ENCODE measurements at places on chromosomes 7 and 10. TPM values are rescaled to one million over a fixed set of nuclear protein-coding genes. Genes with fewer than 3 reads are reported as not detected.

DNA sequence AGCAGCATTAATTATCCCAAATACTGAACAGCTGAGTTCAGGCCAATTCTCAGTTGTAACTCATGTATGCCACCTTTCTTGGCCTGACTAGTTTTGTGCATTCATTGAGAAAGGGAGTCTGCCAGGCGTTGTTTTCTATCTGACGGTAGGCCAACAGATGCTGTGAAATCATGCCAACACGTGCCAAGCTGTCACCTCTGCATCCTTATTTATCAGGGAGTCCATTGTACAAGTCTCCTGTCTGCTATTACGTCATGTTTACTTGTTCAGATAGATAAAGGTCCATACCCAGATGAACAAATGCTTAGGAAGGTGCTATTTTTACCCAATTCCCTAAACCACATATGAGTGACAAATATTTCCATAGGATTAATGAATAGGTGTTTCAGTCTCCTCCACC, 127.2 kb upstream of the CDK6 start:
- no peaks in the 10 kb centered on the region for H3K27me3 ChIP-seq
- DNase-seq = no peak
- no peaks in the 10 kb centered on the region for H3K36me3 ChIP-seq
- H3K4me3 ChIP-seq = no peak overlapping the region
- H3K4me1 ChIP-seq = no peaks in the 10 kb centered on the region

GRCh38 chr7:111210996-111211395, 120.1 kb downstream of the LRRN3 start:
- H3K4me3 ChIP-seq = no peak overlapping the region
- H3K4me1 ChIP-seq = no peaks in the 10 kb centered on the region
- no peak overlapping the region for H3K27ac ChIP-seq
- no peaks in the 10 kb centered on the region for H3K36me3 ChIP-seq
- no peaks in the 10 kb centered on the region for H3K27me3 ChIP-seq

DNA sequence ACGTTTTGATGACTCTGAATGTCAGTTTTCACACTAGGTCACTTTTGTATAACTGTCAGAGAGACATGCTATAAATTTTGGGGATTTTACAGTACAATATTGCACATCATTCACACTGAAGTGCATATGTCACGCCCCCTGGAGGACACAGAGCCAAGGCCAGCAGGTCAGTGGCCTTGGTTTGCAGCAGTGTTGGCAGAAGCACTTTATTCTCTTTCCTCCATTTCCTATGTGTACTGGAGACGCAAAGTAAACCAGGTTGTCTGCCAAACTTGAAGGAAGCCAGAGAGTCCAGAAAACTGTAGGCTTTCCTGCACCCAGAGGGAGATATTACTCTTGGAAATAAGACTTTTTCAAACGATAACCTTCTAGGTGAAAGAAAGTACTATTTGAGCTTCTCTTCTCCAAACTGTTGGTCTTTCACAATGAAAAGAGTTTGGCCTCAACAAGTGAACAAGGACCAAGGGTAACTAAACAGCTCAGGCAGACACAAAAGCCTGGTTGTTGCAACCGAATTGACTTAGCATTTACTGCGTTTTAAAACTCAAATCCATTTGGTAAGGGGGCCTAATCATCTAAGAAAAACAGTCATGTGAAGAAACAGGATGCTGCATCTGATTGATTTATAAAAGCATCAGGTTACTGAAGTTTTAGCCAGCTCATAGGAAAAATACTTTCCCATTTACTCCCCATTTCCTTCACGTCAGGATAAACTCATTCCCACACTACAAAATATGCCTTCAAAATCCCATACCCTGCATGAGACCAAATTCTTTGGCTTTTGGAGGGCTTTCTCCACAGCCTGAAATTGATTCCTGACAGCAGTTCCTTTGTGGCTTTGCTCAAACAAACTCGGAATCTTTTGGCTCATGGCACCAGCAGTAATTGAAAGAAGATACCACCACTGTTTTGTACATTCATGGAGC, 83.0 kb upstream of the SEC61G start:
- no peak overlapping the region for H3K4me3 ChIP-seq
- no peak for DNase-seq
- H3K36me3 ChIP-seq = no peaks in the 10 kb centered on the region

DNA sequence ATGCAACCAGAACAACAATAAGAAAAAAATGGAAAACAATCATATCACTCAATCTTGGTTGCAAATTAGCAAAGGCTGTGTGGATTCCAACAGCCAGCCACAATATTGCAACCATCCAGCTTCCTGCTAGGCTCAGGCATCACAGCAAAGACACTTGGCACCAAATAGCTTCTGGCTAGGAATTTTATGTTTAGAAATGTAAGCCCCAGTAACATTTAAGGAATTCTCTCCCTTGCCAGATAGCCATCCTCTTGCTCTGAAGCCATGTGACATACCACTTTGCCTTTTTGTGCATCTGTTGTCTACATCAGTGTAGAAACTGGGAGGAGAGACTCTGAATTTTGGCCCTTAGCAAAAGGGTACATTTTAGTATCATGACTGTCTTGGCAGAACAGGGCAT, 22.2 kb downstream of the MKX start:
- no peaks in the 10 kb centered on the region for H3K36me3 ChIP-seq
- no peak for DNase-seq
- H3K4me1 ChIP-seq = no peaks in the 10 kb centered on the region
- H3K4me3 ChIP-seq = no peak overlapping the region

- H3K36me3 ChIP-seq = no peaks in the 10 kb centered on the region
- no peaks in the 10 kb centered on the region for H3K4me1 ChIP-seq
- no peak overlapping the region for H3K27ac ChIP-seq
- H3K4me3 ChIP-seq = no peak overlapping the region
- DNase-seq = no peak
- H3K27me3 ChIP-seq = no peaks in the 10 kb centered on the region
Measured at GRCh38 chr7:67990716-67991115, 994.1 kb downstream of the TYW1 start.

- peaks cover 27% of the 10 kb centered on the region for H3K4me1 ChIP-seq
- no peaks in the 10 kb centered on the region for H3K27me3 ChIP-seq
- H3K4me3 ChIP-seq = no peak overlapping the region
Measured at GRCh38 chr7:30302656-30303311, 18.4 kb downstream of the ZNRF2 start.

- H3K4me1 ChIP-seq = peaks cover 12% of the 10 kb centered on the region
- no peak for DNase-seq
- no peak overlapping the region for H3K4me3 ChIP-seq
- no peak overlapping the region for H3K27ac ChIP-seq
- no peaks in the 10 kb centered on the region for H3K36me3 ChIP-seq
Measured at GRCh38 chr10:131746241-131746711, 154.5 kb upstream of the PPP2R2D start.

DNA sequence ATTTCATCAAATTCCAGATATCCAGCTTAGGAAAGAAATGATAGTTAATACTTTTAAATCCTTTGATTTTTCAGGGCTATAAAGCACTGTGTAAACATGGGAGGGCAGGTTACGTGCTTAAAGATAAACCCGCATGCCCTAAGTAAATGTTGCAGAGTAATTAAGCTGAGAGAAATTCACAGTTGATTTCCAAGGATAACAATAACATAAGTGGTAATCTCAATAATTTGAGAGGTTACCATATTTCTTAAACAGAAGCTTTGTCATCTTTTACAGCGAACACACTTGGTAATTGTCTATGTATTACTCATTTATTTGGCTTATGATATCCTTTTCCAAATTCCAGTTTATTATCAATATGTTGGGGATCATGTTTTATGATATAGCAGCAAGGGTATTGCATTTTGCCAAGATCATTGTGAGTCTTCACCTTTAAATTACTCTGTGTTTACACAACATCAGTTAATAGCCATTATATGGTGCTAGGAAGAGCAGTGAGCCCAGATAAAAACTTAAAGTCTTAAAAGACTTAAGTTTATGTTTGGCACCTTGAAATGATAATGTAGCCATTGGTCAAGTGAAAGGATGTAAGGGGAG, 15.4 kb downstream of the MGAM start:
- H3K27ac ChIP-seq = no peak overlapping the region
- H3K4me3 ChIP-seq = no peak overlapping the region
- no peak for DNase-seq
- H3K36me3 ChIP-seq = no peaks in the 10 kb centered on the region
- no peaks in the 10 kb centered on the region for H3K4me1 ChIP-seq

DNA sequence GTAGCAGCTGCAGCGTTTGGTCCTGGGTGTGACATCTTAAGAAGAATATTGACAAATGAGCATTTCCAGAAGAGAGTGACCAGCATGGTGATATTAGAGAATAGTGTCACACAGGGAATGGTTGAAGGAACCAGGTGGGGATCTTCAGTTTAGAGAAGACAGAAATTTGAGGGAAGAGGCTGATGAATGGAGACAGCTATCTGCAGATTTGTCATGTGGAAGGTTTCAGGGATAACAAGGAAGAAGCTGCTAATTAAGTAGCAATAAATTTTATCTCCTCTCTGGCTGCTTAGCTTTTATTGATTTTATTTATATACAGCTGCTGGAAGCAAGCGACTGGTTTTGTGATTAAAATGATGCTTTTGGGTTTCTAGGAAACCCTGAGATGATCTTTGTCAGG, 26.0 kb downstream of the SDK1 start:
- no peak for DNase-seq
- H3K4me3 ChIP-seq = no peak overlapping the region
- no peaks in the 10 kb centered on the region for H3K27me3 ChIP-seq
- H3K27ac ChIP-seq = no peak overlapping the region
- no peaks in the 10 kb centered on the region for H3K36me3 ChIP-seq

DNA sequence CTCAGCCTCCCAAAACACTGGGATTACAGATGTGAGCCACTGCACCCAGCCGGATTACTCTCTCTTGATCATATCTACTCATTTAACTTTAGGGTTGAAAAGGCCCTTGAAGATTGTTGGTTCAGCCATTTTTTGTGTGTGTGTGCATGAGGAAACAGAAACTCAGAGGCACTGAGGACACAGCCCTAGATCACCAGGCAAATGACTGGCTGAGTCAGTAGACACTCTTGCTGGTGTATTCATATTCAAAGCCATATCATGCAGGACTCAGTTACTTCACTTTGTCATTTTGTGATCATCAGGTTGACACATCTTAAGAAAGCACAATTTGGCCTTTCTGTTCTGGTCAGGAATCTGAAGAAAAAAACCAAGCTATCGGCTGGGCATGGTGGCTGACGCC, 253.4 kb downstream of the TRIL start:
- no peaks in the 10 kb centered on the region for H3K27me3 ChIP-seq
- no peaks in the 10 kb centered on the region for H3K36me3 ChIP-seq
- H3K4me1 ChIP-seq = peaks cover 16% of the 10 kb centered on the region
- no peak for DNase-seq
- H3K4me3 ChIP-seq = no peak overlapping the region
- H3K27ac ChIP-seq = no peak overlapping the region

DNA sequence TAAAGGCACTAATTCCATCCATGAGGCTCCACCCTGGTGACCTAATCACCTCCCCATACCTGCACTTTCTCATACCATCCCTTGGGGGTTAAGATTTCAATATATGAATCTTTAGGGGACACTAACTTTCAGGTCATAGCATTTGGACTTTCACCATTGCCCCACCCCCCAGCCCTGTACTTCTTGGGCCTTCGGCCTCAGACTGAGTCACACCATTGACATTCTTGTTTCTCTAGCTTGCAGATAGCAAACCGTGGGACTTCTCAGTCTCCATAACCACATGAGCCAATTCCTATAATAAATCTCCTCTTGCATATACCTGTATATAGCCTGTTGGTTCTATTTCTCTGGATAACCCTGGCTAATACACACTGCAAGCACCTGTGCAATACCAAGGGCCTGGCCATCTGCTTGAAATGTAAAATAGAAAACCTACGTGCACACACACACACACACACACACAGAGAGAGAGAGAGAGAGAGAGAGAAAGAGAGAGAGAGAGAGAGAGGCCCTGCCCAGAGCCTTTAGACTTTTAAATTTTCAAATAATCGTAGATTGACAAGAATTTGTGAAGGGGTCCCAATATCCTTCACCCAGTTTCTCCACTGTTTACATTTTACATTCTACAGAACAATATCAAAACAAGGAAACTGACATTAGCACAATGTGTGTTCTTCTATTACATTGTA, 25.3 kb downstream of the ANXA8 start:
- no peak overlapping the region for H3K27ac ChIP-seq
- H3K4me3 ChIP-seq = no peak overlapping the region
- no peaks in the 10 kb centered on the region for H3K4me1 ChIP-seq
- no peaks in the 10 kb centered on the region for H3K36me3 ChIP-seq
- DNase-seq = no peak

GRCh38 chr7:75662579-75663301, 76.0 kb downstream of the HIP1 start:
- peak overlapping the region; percentile 41 for H3K4me3 ChIP-seq
- peak; percentile 94 for DNase-seq
- H3K27me3 ChIP-seq = no peaks in the 10 kb centered on the region

GRCh38 chr7:142796501-142797390, 26.0 kb downstream of the PRSS2 start:
- H3K4me3 ChIP-seq = peak overlapping the region; percentile 71
- H3K4me1 ChIP-seq = peaks cover 6% of the 10 kb centered on the region
- peak overlapping the region; percentile 62 for H3K27ac ChIP-seq
- H3K27me3 ChIP-seq = no peaks in the 10 kb centered on the region
- DNase-seq = no peak

DNA sequence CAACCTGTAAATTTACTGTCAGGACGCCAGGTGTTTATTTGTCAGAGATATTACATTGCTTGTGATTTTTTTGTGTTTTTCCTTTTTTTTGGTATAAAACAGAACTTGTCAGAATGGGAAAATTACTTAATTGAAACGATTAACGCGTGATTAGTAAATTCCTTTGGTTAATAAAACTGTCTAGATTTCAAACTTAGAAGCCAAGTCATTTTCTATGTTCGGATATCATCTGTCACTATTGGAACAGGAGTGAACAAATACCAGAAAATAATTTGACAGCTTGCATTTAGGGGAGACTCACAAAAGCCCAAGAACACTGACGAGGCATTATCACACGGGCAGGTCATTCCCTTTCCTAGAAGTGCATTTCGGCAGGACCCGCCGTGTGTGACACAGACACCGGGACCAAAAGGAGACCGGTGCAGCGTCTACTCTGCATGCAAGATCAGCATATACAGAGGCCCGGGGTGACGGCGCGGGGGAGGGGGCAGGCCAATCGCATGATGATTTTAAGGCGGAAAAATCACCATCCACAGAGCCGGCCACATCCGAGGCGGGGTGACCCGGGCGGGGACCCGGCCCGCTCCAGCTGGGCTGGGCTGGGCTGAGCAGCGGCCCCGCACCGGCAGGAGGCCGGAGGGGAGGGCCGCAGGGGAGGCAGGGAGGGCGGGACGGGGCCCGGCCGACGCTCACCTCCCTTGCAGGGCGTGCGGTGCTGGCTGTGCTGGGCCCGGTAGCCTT, 841 bp downstream of the GLUD1 start:
- no peaks in the 10 kb centered on the region for H3K36me3 ChIP-seq
- H3K27me3 ChIP-seq = no peaks in the 10 kb centered on the region
- no peak for DNase-seq
- H3K4me3 ChIP-seq = peak overlapping the region; percentile 79

DNA sequence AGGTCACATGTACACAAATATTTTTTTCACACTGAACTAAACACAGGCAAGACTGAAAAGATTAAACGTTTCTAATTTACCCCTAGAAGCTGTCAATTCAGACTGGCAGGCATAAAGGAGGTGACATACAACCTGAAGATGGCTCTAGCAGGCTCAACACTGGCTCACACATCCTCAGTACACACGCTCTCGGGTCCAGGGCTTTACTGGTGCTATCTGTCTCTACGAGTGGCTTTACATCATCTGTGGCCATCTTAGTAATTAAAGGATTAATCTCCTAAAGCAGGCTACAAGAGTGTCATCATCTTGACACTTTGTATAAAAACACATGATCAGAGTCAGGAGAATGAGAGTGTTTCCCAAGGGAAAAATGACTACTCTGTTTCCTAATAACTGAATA, 57.3 kb downstream of the COPG2 start:
- no peaks in the 10 kb centered on the region for H3K36me3 ChIP-seq
- no peaks in the 10 kb centered on the region for H3K4me1 ChIP-seq
- H3K27ac ChIP-seq = no peak overlapping the region

Gene AKR1C3
- not detected for total RNA-seq

Gene BAIAP2L1
- 49.9 TPM for total RNA-seq

Gene FAM237B
- total RNA-seq = not detected

Gene MKX
- not detected for total RNA-seq

Gene SYCE1
- not detected for total RNA-seq

Data from GM12878 (cell line).